Esophagus mucosa (tissue), 1 donor: ENCODE measurements at places on chromosomes 1 and 21. TPM values are rescaled to one million over a fixed set of nuclear protein-coding genes. Genes with fewer than 3 reads are reported as not detected.

The OR2T33 gene
- total RNA-seq = not detected

The PGLYRP3 gene
- 31.3 TPM for total RNA-seq

The GJA8 gene
- total RNA-seq = not detected

The EPHA10 gene
- 0.68 TPM for total RNA-seq

The TTC39A gene
- total RNA-seq = 32.6 TPM

The GIPC2 gene
- 1.8 TPM for total RNA-seq

The LRIG2 gene
- 8.1 TPM for total RNA-seq

The NCAM2 gene
- not detected for total RNA-seq

The ABCG1 gene
- total RNA-seq = 4.2 TPM

The SPRR4 gene
- not detected for total RNA-seq

The ADSS2 gene
- 26.3 TPM for total RNA-seq

The PCP4L1 gene
- total RNA-seq = 29.3 TPM

The CLDN17 gene
- 1.8 TPM for total RNA-seq

The FCER1G gene
- 0.76 TPM for total RNA-seq

The IGSF9 gene
- total RNA-seq = 13.0 TPM

The LDLRAD1 gene
- 0.24 TPM for total RNA-seq

The F11R gene
- total RNA-seq = 137 TPM

The OR6K3 gene
- total RNA-seq = not detected

The TCHHL1 gene
- total RNA-seq = not detected

The ITGB2 gene
- total RNA-seq = 7.1 TPM

The NT5C1A gene
- not detected for total RNA-seq

The SH2D2A gene
- total RNA-seq = 1.4 TPM

The DTL gene
- total RNA-seq = 6.7 TPM

The EPHX1 gene
- 89.7 TPM for total RNA-seq

The RNASEL gene
- total RNA-seq = 6.1 TPM

The PKP1 gene
- 608 TPM for total RNA-seq

The NBPF6 gene
- not detected for total RNA-seq

The LCE1A gene
- not detected for total RNA-seq

The THBS3 gene
- 14.5 TPM for total RNA-seq

The PAPPA2 gene
- 0.12 TPM for total RNA-seq

The NIBAN1 gene
- total RNA-seq = 27.5 TPM

The KRTAP19-3 gene
- not detected for total RNA-seq

The CATSPERE gene
- total RNA-seq = 0.64 TPM

The CBR1 gene
- total RNA-seq = 131 TPM

The MRPL24 gene
- 67.4 TPM for total RNA-seq

The DFFA gene
- total RNA-seq = 31.6 TPM

The ASAP3 gene
- 31.5 TPM for total RNA-seq

The S100B gene
- 0.64 TPM for total RNA-seq

The TMEM82 gene
- total RNA-seq = not detected

The RNF223 gene
- total RNA-seq = 22.3 TPM

The HUNK gene
- total RNA-seq = 0.92 TPM

The CD5L gene
- total RNA-seq = not detected

The MAP1LC3C gene
- not detected for total RNA-seq

The CHIA gene
- not detected for total RNA-seq

The TINAGL1 gene
- 15.9 TPM for total RNA-seq

The ADGRL4 gene
- total RNA-seq = 3.5 TPM

The C1orf74 gene
- 6.3 TPM for total RNA-seq

The GSTM2 gene
- total RNA-seq = 17.7 TPM

The KRTAP24-1 gene
- total RNA-seq = not detected

The FCMR gene
- total RNA-seq = 2.9 TPM

The GFI1 gene
- total RNA-seq = 0.24 TPM

The ACTN2 gene
- total RNA-seq = 0.24 TPM

The PLCH2 gene
- total RNA-seq = 21.0 TPM
